ENCODE measurements at places on chromosomes 12 and 14. TPM values are rescaled to one million over a fixed set of nuclear protein-coding genes. Genes with fewer than 3 reads are reported as not detected.

The TPCN1 gene
- 51.9 TPM for total RNA-seq

The KRT82 gene
- total RNA-seq, result not detected

The FZD10 gene
- total RNA-seq, result 0.84 TPM

The YY1 gene
- 69.4 TPM for total RNA-seq

The SRRM4 gene
- 0.12 TPM for total RNA-seq

The KLHDC1 gene
- total RNA-seq, result 7.6 TPM

The DHH gene
- 2.1 TPM for total RNA-seq

The CPNE8 gene
- total RNA-seq, result 32.1 TPM

The TOMM20L gene
- not detected for total RNA-seq

The HOXC12 gene
- total RNA-seq, result not detected

The TMEM179 gene
- not detected for total RNA-seq

The KRT78 gene
- total RNA-seq, result not detected

The GPR84 gene
- 0.96 TPM for total RNA-seq

The ACYP1 gene
- 15.3 TPM for total RNA-seq

The ESPL1 gene
- total RNA-seq, result 0.35 TPM

The CIROP gene
- total RNA-seq, result not detected

The CREBL2 gene
- total RNA-seq, result 42.8 TPM

The PRR4 gene
- total RNA-seq, result 1.7 TPM

The KRT81 gene
- total RNA-seq, result not detected

The HSPB8 gene
- total RNA-seq, result 70.0 TPM

The IL22 gene
- not detected for total RNA-seq

The TRMT61A gene
- total RNA-seq, result 11.6 TPM

The ZNF10 gene
- total RNA-seq, result 8.2 TPM

The PPHLN1 gene
- total RNA-seq, result 41.8 TPM

The IL26 gene
- not detected for total RNA-seq

The TAS2R13 gene
- total RNA-seq, result 1.3 TPM

The KRT83 gene
- not detected for total RNA-seq

The ERBB3 gene
- total RNA-seq, result 60.7 TPM

The TTC7B gene
- 41.5 TPM for total RNA-seq

The GPR162 gene
- total RNA-seq, result 17.1 TPM

The TMEM120B gene
- 17.1 TPM for total RNA-seq

The POTEG gene
- total RNA-seq, result not detected

The CLBA1 gene
- total RNA-seq, result 6.9 TPM

The DIO2 gene
- total RNA-seq, result 1.0 TPM

Data from upper lobe of right lung (tissue), 1 donor.